Central memory CD4-positive, alpha-beta T cell (primary cell): ENCODE measurements at places on chromosomes 12 and 14.
A peak's percentile ranks its signal among the peaks of the same experiment; 100 is the strongest.

DNA sequence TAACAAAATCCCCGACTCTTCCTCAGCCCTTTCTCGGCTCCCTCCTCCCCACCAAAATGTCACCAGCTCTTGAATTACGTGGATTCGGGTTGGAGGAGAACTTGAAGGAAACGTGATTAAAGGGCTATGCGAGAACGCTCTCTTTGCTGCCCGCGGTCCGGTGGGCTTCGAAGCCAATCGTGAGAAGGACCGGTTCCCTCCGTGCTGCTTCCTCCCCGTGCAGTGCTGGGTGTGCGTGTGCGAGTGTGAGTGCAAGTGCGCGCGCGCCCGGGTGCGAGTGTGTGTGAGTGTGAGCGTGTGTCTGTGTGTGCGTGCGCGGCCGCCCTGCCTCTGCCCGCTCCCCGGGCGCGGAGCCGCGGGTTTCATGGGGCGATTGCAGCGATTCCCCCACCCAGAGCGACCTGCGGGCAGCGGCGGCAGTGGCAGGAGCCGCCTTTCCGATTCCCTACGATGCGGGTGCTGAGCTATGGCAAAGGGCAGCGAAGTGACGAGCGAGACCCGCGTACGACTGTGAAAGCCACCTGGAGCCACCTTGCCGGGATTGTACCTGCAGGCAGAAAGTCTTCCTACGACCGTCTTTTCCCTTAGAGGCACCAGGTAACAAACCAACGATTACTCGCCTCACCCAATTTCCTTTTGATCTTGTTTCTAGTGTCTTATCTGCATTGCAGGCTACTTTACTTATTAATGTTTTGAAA is 1.4 kb downstream of the LRFN5 start:
- no peak for DNase-seq

GRCh38 chr12:46214668-46215436 is 54.0 kb downstream of the SLC38A1 start:
- DNase-seq, result peak; percentile 93

GRCh38 chr14:80522411-80522810 is 311.1 kb upstream of the DIO2 start:
- no peak for DNase-seq

GRCh38 chr14:34275078-34275477 is 187.0 kb downstream of the SPTSSA start:
- no peak for DNase-seq

GRCh38 chr12:120847392-120847791 is 56.8 kb downstream of the SPPL3 start:
- no peak for DNase-seq

GRCh38 chr14:50544911-50545310 is 12.5 kb upstream of the MAP4K5 start:
- DNase-seq, result no peak

GRCh38 chr12:34356233-34356987 is 334.1 kb downstream of the ALG10 start:
- no peak for DNase-seq

DNA sequence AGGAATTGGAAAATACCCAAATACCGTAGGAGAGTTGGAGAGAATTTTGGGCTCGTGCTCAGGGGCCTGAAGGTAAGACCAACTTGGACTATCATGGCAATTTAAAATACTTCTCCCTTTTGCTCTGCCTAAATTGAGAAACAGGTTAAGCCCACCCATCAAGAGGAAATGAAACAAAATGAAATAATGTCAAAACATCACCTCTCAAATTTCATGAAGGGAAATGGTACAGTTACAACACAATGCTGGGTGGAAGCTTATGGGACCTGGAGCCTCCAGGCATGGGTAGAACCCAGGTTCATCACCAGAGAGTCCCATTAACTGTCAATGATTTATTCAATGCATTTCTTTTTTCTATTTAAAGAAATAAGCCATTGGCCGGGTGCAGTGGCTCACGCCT is 33.7 kb downstream of the FOS start:
- no peak for DNase-seq

GRCh38 chr14:75990297-75990696 is 4.7 kb downstream of the IFT43 start:
- DNase-seq, result no peak

GRCh38 chr14:103404032-103404918 is 19.1 kb downstream of the MARK3 start:
- DNase-seq, result no peak

GRCh38 chr12:39959031-39959430 is 146.8 kb downstream of the SLC2A13 start:
- DNase-seq, result no peak

GRCh38 chr12:53725824-53726223 is 1.4 kb downstream of the CALCOCO1 start:
- DNase-seq, result no peak
